ENCODE measurements at places on chromosomes 5 and 9.

DNA sequence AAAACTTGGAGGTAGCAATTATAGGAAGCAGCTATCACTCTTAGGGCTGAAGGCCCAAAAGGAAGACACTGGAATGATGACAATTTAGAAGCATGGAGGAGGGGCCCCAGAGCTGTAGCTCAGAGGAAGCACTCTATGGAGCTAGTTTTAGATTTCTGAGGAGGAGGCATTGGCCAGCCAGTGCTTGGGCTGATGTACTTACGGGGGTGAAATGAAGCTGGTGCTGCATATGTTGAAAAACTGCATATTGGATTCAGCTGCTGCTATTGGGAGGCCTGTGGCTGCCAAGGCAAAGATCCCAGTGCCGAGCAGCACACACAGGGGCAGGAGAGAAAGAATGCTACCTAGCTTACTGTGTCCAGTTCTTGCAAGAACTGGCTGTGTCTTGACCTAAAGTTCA, 53.9 kb upstream of the HMHB1 start:
- DNase-seq = no peak

DNA sequence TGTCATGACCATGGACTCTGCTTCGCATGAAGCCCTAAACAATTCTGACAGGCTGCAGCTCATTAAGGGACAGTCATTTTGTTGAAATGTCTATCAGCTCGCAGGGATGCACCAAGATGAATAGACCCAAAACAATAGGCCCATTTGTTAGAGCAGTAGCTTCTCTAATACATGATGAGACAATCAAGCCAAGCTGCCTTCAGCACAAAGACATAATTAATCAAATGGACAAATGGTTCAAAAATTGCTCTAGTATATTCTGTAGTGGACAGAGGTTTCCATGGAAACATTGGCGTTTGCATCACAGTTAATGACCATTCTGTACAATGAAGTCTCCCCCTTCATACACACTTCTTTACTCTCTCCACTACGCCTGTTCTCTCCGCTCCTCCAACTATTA, 274.6 kb downstream of the ANXA1 start:
- DNase-seq = no peak

DNA sequence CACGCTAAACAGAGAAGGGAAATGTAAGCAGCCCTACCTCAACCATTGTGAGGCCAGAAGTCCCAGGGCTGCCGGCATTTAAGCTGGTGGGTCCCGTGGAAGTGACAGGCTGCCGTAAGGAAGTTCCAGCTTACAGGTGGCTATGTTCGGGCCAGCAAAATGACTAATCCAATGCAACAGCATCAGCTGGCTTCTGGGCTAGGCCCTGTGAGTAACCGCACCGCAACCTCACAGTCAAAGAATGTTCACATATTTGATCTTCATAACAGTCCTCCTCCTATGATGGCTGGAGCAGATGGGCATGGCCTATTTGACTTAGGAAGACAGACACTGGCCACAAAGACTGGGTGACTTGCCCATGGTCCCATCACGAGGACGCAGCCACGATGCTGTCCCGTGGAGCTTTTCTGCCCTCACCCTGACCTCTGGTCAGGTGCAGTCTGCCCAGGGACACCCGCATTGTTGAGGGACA, 88.2 kb downstream of the LIFR start:
- no peak for DNase-seq

GRCh38 chr5:86374611-86375010, 243.1 kb upstream of the COX7C start:
- DNase-seq = no peak

DNA sequence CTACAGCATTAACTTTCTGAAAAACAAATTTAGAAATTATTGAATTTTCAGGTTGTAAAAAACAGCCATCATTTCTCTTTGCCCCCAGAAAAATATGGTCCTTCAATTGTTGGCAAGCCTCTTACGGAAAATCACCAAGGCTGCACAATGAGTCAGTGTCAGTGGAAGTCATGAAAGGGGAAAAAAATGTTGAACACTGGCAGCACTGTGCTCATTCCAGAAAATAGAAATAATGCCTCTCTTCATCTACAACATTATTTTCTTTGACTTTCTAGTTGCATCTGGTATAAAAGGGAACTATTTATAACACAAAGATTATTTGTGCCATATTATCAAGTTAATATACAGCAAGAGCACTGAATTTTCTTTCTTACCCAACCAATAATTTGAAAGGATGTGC, 26.7 kb upstream of the STK32A start:
- DNase-seq = peak; percentile 29
